ENCODE measurements at places on chromosomes 3 and 15. TPM values are rescaled to one million over a fixed set of nuclear protein-coding genes. Genes with fewer than 3 reads are reported as not detected.
A peak's percentile ranks its signal among the peaks of the same experiment; 100 is the strongest.

- no peak for DNase-seq
These were observed 2.9 kb upstream of the NOX5 start for GRCh38 chr15:69011641-69012040.

The SERINC4 gene
- not detected for total RNA-seq

- no peak for DNase-seq
These were observed 45.4 kb downstream of the MAGEF1 start for GRCh38 chr3:184666442-184666841.

GRCh38 chr3:126912027-126912422 lies 70.9 kb upstream of the PLXNA1 start:
- no peak for DNase-seq

DNA sequence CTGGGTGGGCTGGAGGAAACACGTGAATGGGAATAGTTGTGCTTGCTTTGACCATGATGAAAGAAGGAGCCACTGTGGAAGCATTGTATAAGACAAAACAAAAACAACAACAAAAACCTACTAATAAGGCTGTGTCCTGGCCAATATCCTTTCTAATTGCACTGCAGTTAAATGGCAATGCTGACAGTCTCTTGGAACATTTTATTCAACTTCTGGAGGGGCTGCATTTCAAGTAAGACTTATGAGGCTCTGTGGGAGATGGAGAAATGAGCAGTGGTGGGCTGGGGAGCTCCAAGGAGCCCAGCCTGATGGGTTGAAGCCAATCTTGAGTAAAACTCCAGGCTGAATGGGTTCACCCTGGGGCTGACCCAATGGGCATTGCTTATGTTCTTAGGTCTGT lies 99.8 kb upstream of the ROPN1 start:
- DNase-seq, result no peak

The TOPAZ1 gene
- not detected for total RNA-seq

The RTP3 gene
- not detected for total RNA-seq

- no peak for DNase-seq
These were observed 74.1 kb downstream of the DIPK2A start for GRCh38 chr3:144045766-144046165.

The ADGRG7 gene
- total RNA-seq, result not detected

GRCh38 chr3:107988460-107989175 lies 102.2 kb downstream of the CD47 start:
- no peak for DNase-seq

DNA sequence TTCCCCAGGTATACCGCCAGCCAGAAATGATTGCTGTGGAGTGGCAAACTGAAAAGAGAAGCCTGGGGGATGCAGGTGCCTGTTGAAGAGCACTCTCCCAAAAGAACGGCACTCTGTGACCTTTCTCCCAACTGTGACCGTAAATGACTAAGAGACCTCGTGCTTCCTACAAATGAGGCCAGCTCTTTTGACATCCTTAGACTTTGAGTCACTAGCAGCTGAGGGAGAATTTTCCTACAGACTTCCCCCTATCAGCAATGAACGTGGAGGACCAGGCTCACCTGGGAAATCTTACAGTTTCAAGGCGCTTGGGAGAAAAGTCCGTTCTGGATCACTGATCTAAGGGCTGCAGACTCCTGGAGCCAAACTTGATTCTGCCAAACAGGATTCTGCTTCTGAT lies 8.6 kb downstream of the AQP9 start:
- peak; percentile 43 for DNase-seq

DNA sequence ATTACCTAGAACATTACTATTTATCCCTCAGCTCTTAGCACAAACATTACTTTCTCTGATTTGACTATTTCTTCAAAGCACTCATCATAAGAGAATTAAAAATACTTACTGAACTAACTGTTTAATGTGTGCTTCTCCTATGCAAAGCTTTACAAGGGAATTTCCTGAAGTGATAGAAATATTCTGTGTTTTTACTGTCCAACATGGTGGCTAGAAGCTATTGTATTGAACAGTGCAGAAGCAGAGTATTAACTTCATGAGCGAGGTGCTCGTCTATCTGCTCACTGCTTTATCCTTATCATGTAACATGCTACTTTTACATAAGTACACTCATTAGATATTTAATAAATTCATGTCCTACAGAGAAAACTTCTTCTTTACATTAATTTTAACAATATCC lies 239.1 kb downstream of the ISL2 start:
- DNase-seq, result no peak

- no peak for DNase-seq
These were observed 88.6 kb downstream of the RYK start for GRCh38 chr3:134161898-134162615.

DNA sequence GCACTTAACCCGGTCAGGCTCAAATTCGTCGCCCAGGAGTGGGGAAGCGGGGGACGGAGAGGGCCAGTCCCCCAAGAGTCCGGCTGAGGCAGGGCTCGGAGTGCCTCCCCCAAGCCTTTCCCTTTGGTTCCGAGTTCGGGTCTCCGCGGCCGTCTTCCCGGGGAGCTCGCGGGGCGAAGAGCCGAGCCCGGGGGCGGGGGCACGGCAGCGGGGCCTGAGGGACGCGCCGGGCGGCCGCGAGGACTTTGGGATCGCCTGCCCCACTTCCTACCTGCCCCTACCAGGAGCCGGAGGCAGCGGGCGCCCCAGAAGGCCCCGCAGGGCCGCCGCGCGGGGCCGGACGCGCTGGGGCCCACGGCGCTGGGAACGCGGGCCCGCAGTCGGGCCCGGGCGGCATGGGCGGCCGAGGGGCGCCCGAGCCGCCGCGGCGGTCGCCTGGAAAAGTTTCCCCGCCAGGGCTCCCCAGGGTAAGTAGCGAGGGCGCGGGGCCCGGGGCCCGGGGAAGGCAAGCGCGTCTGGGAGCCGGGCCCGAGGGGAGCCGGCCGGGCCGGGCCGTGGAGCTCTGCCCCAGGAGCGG lies 2.8 kb downstream of the FURIN start:
- DNase-seq, result no peak

The MEIS2 gene
- total RNA-seq, result 29.4 TPM

DNA sequence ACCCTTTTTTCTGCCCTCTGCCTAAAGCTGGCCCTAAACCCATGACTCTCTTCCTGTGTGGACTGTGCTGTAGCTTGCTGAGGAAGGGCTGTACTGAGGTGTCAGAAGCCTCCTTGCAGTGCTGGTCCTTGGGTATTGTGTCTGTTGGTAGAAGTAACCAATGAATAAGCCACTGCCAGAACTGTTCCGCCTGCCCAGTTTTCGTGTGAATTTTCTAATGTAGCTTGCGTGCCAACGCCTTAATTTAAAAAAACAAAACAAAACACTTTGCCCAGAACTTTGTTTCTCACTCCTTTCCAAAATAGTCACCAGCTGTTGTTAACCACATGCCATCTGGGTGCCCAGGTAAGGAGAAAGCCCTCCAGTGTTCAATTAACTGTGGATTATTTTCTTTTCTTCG lies 101.9 kb downstream of the KLHL25 start:
- no peak for DNase-seq

The SPINK8 gene
- total RNA-seq, result not detected
